ENCODE measurements at places on chromosomes 7 and 10.

- no peak for DNase-seq
Observed at GRCh38 chr7:139071680-139072079, 35.8 kb upstream of the ZC3HAV1L start.

DNA sequence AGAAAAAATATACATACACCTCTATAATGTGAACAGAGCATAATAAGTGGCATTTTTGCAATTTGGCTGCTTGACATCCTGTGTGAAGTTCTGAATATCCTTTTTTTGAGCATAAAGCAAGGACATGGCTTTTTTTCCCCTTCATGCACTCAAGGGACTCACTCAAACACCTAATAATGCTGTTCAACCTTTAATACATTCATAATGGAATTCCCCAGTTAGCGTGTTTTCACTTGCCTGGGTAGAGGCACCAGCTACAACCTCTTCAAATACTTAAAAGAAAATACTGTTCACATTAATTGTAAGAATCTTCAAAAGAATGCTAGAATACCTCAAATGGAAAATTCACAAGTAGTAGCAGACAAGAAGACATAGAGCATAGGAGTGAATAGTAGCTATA, 316.8 kb downstream of the PCDH15 start:
- DNase-seq, result no peak

GRCh38 chr10:98313598-98313997, 45.6 kb upstream of the LOXL4 start:
- no peak for DNase-seq

DNA sequence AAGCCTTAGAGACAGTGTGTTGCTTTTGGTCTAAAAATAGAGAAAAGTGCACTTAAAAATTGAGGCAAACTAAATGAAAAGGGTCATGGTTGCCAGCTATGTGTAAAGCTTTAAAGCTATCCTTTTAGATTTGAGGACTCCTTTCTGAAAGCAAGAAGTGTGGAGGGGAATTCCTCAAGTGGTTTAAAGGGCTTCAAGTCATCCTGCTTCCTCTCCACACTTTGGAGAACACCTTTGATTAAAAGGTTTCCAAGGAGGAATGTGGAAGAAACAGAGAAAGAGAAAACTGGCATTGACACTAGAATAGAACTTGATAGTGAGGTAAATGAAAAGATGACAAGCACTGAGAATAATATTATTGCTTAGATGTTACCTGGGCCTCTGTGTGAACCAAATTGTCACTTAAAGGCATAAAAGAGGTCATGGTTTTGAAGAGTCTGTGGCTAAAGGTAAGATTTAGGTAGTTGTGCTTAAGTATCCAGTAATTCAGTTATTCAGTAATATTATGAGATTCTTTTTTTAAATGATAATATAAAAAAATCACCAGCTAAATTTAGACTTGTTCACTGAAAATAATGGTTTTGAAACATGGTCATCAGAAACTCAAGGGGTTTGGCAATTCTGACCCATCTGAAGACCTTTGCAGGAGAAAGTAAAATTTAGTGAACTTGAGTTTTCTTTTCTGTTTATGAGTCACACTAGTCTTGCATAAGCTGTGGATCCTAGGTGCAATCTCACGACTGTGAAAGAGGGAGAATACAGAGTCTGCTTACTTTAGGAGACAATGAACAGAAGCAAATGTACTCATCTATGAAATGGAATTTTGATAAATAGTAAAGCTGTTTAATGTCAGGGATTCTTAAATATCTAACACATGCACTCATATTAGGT, 466.0 kb downstream of the KIF20B start:
- no peak for DNase-seq

DNA sequence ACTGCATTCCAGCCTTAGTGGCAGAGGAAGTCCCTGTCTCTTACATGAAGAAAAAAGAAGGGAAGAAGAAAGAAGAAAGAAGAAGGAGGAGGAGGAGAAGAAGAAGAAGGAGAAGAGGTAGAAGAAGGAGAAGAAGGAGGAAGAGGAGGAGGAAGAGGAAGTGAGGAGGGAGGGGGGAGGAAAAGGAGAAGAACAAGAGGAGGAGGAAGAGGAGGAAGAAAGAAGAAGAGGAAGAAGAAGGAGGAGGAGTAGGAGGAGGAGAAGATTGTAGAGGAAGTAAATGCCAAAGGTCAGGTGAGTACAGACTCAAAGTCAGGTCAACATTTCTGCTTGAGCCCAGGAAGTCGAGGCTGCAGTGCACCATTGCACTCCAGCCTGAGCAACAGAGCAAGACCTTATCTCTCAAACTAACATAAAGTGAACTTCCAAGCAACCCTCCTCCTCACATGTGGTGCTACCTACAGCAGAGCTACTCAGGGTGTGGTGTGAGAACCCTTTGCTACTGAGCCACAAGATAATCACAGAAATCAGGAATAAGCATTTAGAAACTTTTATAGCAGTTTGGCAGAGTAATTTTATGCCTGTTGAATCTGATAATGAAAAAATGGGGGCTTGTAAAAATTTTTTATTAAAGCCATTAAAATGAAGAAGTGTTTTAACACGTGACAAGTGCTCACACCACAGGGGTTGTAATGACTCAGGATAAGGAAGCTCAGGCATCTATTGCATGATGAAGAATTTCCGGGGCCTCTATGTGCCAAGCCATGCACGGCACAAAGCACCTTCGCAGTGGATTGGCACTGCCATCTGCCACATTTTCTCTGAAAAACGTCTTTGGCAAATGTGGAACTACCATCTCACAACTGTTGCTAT, 224.9 kb upstream of the AUTS2 start:
- DNase-seq, result no peak

DNA sequence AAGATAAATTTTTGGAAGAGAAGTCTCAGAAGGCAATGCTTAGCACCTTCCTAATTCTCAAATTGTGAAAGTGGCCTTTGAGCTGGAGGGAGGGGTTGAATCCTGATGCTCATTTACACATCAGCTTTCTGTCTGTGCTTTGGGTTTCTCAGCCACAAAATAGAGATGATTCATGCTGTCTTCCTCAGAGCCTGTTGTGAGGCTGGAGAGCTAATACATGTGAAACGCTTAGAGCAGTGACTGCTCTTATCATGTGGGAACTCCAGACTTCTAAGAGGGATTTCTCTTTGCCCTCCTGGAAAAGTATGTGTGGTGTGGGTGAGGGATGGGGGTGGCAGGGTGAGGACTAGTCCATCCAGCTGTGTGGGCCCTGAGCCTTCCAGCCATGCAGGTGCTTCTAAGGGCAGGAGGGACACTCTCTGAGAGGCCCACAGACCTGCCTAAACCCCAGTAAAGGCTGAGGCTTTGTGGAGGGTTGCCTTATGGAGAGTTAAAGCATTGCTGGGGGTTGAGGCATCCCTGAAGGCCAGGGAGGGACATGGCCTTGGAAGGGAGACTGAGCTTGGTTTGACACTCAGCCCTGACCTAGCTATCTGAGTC, 4.8 kb upstream of the EVX1 start:
- no peak for DNase-seq
